ENCODE measurements at places on chromosomes 3 and 15. TPM values are rescaled to one million over a fixed set of nuclear protein-coding genes. Genes with fewer than 3 reads are reported as not detected.

Gene DUOXA2
- total RNA-seq: not detected

Gene OXTR
- 8.9 TPM for total RNA-seq

Gene RNF7
- 117 TPM for total RNA-seq

Gene PHLDB2
- 13.4 TPM for total RNA-seq

Gene CD86
- total RNA-seq: not detected

Gene PDZRN3
- total RNA-seq: not detected

Gene TEX55
- not detected for total RNA-seq

Gene XIRP1
- total RNA-seq: 0.25 TPM

Gene SNTN
- total RNA-seq: not detected

Gene RTP3
- total RNA-seq: not detected

Gene B3GALNT1
- 0.18 TPM for total RNA-seq

Gene ANKRD34C
- not detected for total RNA-seq

Gene KCNMB3
- total RNA-seq: 1.3 TPM

Measured in A549 treated with dexamethasone at 1 μM for 4 hours (cell line).